ENCODE measurements at places on chromosomes 3 and 15.

GRCh38 chr3:9266716-9267115 lies 17.3 kb upstream of the SRGAP3 start:
- no peak for DNase-seq

DNA sequence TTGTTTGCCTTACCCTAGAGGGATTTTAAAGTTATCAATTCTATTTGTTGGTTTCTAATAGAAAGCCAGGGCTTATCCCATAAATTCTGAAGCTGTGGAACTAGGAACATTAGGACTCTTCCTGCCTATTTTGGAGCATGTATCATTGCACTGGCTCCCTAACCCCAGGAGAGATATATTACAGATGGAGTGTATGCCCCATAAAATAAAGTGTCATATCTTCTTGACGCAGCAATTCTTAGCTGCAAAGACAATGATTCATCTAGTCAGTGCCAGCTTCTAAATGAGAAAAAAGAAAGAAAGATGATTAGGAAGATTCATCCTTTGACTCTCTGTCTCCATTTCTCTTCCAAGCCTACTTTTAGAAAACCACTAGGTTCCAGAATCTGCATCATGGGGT lies 74.8 kb upstream of the MAGI1 start:
- DNase-seq, result no peak

- no peak for DNase-seq
These were observed 8.3 kb downstream of the PLD1 start for GRCh38 chr3:171801738-171802589.

GRCh38 chr3:122076491-122077292 lies 21.5 kb downstream of the CD86 start:
- DNase-seq, result no peak

- no peak for DNase-seq
These were observed 152.6 kb downstream of the SCAPER start for GRCh38 chr15:76752549-76752948.

DNA sequence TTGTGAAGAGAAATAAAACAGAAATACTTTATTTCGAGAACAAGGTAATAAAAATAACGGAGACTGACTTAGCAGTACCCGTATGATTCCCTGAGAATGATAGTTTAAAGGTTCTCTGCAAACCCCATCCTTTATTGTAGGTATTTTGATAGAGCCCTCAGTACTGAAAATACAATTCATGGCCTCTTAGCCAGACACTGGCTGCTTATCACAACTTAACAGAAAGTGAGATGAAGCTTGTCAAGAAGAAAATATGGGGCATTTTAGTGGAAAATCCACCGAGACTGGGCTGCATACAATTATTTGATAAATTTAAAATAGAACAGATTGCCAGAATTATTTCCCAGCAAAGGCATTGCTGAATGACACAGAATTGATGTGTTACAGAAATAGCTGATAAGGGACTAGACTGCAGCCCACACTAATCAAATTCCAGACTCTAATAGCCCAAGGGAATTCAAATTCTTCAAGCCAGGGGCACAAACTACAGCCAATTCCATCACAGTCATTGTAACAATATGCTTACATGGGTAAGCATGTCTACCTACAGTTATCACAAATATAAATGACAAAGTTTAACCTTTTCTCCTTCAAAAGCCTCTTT lies 521.9 kb downstream of the PLOD2 start:
- DNase-seq, result no peak

DNA sequence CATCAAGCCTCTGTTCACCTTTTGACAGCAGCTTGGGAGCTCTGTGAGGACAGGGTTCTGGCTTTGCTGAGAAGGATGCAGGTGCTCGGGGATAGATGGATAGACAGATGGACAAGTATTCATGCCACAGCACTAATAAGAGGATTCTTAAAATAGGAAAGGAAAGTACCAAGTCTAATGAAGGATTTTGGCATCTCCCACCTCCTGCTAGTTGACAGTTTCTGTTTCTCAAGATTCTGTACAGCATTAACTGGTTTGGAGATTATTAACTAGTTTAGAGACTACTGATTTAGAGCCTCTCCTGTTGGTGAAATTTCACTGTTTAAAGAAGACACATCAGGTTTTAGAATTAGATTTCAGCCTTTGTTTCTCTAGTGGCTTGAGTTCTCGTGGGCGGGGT lies 152.3 kb downstream of the CACNA1D start:
- no peak for DNase-seq

DNA sequence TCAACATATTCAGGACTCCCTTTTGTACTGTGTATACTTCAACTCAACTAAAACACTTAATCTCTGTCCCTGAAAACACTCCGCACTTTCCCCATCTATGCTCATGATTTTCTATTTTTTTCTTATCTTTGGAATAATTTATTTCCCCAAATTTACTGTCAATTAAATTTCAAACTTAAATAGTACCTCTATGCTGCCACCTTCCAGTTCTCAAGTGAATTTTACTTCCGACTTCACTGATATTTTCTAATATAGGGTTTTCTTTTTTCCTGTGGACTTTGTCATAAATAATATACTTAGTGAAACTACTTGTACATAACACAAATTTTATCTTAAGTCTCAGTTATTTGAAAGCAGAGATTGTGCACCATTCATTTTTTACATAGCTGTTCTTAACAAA lies 1303.3 kb downstream of the OTOL1 start:
- DNase-seq, result no peak

- DNase-seq, result no peak
These were observed 25.0 kb downstream of the MITF start for GRCh38 chr3:69764121-69764741.

GRCh38 chr3:62209101-62209500 lies 164.2 kb downstream of the FEZF2 start:
- no peak for DNase-seq

GRCh38 chr15:68416158-68416535 lies 15.8 kb downstream of the ITGA11 start:
- no peak for DNase-seq

Measured in neuronal stem cell (in vitro differentiated cells).